ENCODE measurements at places on chromosomes 3 and 15.

GRCh38 chr15:78174401-78174800 lies 25.2 kb downstream of the IDH3A start:
- no peak for DNase-seq

DNA sequence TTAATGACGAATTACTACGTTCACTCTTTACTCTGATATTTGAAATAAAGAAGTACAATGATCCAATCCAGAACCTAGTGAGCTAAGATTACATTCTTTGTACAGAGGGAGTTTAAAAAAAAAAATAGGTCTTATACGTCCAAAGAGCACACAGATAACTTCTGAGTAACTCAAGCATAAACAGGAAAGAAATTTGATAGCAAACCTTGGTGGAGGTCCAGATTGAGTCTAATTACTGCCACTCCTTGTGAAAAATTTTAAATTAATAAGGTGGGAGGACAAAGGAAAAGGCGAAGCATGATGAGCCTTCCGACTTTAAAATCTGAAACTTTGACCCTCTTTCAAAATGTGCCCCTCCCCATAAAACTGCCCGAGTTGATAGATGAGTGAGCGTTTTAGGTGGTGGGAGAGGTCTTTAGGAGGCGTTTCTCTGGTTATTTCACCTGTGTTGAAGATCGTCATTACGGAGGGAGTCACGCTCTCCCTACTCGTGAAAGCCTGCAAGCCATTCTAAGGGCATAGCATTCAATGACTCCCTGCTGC lies 127.0 kb upstream of the ROBO2 start:
- no peak for DNase-seq

GRCh38 chr15:50767332-50767861 lies 1.9 kb upstream of the SPPL2A start:
- no peak for DNase-seq

GRCh38 chr3:143352850-143353550 lies 233.4 kb downstream of the CHST2 start:
- DNase-seq = no peak

- peak; percentile 89 for DNase-seq
Measured at GRCh38 chr3:108662142-108662738, 72.7 kb downstream of the DZIP3 start.
